ENCODE measurements at places on chromosomes 1 and 21.

- no peak for DNase-seq
These were observed 7.4 kb downstream of the LRRC47 start for GRCh38 chr1:3788756-3789420.

GRCh38 chr1:153490272-153491051 is 30.0 kb upstream of the S100A7 start:
- DNase-seq: no peak

DNA sequence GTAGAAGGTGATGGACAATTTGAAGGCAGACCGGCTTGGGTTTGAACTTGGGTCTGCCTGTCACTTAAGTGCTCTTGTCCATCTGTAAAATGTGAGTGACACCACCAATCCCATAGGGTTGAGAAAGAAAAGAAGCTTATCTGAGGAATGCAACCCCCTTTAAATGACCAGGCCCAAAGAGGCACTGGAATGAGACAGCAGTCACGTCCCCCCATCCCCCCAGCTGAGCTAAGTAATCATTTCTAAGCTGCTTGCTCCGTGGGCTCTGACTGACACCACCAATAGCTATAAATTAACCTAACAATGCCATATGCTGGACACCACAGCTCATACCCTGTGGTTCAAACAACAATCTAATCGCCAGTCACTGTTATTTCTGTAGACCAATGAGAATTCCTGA is 15.1 kb downstream of the LCA5L start:
- no peak for DNase-seq

DNA sequence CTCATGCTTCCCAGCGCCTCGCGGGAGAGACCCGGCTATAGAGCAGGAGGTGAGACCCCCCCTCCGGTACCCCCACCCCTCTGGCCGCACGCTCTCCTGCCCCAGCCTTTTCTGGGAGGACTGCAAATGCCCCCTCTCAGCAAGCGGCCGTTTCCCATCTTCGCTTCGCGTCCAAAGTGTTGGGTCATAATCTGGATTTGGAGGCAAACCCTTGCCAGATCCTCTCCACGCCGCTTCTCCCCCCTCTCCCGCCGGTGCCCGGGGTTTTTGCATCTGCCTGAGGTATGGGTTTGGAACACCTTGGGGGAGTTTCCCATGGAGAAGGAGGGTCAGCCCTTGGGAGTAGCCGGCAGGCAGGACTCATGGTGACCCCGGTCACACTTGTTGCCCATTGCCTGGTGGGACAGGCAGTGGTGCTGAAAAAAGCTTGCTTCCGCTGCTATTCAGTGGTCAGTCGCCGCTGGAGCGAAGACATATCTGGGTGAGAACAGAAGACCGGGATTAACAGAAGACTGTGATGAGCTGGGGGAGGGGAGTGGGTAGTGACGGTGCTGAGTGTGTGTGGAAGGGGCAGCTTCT is 935 bp downstream of the KCNK2 start:
- no peak for DNase-seq

DNA sequence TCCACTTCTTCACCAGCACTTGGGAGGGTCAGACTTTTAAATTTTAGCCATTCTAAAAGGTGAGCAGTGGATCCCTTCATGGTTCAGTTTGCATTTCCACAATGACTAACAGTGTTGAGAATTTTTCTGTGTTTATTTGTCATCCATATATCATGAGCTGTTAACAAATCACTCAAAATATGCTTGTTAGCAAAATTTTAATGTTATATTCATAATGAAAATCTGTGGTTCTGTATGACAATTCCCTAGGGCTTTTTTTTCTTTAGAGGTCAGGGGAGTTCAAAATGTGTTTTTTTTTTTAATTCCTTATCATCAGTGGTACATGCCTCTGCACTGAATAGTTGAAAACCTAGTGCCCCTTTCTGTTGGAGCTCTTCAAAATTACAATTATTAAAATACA is 682.2 kb upstream of the ADGRL2 start:
- DNase-seq: no peak
